ENCODE measurements at places on chromosomes 13 and 19. TPM values are rescaled to one million over a fixed set of nuclear protein-coding genes. Genes with fewer than 3 reads are reported as not detected.

DNA sequence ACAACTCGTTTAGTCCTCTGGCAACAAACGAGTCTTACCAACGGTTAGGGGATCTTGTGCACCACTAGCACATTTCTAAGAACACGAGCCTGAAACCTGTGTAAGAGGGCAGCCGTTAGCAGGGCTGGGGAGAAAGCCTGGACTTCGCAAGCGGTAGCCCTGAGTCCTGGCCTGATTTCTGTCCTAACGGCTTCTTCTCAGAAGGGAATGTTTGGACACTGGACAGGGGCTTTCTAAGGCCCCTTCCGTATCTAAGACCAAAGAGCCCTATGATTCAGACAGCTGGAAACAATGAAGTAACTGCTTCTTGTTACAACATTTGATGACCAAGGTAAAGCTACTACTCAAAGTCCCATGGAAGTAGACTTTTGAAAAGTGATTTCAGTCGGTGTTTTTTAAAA lies 2.2 kb downstream of the ANKRD10 start:
- DNase-seq = peak; percentile 32

- no peak for DNase-seq
Observed at GRCh38 chr13:39148513-39148961, 110.3 kb downstream of the NHLRC3 start.

GRCh38 chr13:23456437-23457210 lies 23.1 kb upstream of the SACS start:
- DNase-seq = no peak

- no peak for DNase-seq
Observed at GRCh38 chr19:50331221-50331993, 2.2 kb upstream of the KCNC3 start.

DNA sequence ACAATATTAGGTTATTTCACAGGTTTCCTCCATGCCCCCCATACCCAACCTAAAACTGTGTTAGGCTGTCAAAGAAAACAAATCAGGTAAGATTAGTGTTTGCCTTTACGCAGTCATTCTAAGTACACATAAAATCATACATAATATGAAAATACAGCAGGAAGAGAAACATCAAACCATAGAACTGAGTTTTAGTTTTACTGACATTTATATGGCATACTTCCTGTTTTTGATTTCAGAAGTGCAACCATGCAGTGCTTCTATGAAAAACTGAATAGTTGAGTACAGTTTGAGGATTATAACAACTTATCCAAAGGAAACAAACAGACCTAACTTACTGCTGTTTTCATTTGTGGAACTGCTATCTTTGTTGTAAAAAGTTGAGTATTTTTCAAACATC lies 91.3 kb downstream of the KCNRG start:
- DNase-seq = no peak

DNA sequence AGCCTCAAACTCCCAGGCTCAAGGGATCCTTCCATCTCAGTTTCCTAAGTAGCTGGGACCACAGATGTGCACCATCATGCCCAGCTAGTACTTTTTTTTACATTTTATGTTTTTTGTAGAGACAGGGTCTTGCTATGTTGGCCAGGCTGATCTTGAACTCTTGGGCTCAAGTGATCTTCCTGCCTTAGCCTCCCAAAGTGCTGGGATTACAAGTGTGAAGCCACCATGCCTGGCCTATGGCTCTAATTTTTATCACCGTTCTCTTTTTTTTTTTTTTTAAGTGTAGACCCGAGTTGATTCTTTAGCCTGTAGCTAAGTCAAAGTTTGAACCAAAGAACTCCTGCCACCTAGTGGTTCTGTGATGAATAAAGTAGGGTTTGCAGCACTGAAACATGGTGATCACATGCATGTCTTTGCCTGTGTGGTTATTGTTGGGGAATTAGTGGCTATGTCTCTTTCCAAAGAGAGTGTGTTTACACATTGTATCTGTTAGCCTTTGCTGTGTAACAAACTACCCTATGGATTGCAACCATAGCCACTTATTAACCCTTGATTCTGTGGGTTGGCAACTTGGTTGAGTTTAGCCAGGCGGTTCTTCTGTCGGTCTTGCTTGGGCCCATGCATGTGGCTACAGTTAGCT lies 11.6 kb downstream of the NFILZ start:
- DNase-seq = no peak

- no peak for DNase-seq
Observed at GRCh38 chr19:42343344-42344110, 18.1 kb downstream of the MEGF8 start.

- DNase-seq = no peak
Observed at GRCh38 chr13:71714802-71715375, 152.1 kb downstream of the DACH1 start.

- DNase-seq = no peak
Observed at GRCh38 chr19:45103156-45103507, 10.2 kb downstream of the PPP1R37 start.

DNA sequence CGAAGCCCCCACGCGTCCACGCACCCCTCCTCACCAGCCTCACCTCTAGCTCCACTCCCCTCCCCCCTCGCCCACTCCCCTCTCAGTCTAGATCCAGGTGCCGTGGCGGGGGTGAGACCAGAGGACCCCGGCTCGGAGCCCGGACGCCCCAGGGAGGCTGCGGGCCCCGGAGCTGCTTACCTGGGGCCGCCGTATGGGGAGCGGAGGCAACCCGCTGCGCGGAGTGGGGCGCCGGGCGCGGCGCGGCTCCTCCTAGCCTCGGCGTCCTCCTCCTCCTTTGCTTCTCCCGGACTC lies 353 bp downstream of the ENOX1 start:
- no peak for DNase-seq

GRCh38 chr13:85286081-85286480 lies 513.1 kb downstream of the SLITRK6 start:
- no peak for DNase-seq

DNA sequence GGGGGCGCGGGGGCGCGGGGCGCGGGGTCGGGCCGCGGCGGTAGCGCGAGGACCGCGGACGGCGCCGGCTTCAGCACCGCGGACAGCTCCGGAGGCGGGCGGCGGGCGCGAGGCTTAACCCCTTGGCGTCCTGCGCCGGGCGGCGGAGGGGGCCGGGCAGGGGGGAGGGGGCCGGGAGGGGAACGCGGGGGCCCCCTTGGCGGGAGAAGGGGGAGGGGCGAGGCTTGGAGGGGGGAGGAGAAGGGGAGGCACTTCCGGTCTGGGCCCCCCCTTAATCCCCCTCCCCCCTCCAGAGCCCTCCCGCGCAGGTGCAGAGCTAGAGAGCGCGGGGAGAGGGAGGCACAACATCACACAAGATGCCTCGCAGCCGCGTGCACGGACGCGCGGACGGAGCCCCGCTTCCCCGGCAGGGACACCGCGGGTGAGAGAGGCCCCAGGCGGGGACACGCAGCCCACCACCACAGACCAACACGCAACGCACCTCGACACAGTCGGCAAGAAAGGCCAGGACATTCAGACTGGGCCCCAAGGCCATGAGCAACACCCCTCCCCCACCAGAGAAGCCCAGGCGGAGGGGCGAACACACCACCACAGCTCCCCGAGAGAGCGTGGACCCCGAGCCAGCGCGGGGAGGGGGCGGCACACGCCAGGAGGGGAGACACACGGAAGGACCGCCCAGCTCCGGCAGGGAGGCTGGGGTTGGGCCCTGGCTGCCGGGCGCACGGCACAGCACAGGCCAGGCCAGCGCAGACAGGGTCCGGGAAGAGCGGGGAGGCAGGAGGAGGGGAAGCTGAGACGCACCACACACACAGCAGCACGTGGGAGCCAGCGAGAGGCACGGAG lies 24.1 kb downstream of the SHANK1 start:
- no peak for DNase-seq

- no peak for DNase-seq
Observed at GRCh38 chr19:21472507-21472906, 32.9 kb upstream of the ZNF429 start.

- DNase-seq = no peak
Observed at GRCh38 chr19:39845584-39845932, 621 bp downstream of the FBL start.

The DKKL1 gene
- total RNA-seq = not detected

The SIGLEC11 gene
- total RNA-seq = 3.9 TPM

The CFAP97D2 gene
- not detected for total RNA-seq

The ZNF260 gene
- total RNA-seq = 22.4 TPM

The BBC3 gene
- total RNA-seq = 5.1 TPM
